ENCODE measurements at places on chromosomes 11 and 22.
A peak's percentile ranks its signal among the peaks of the same experiment; 100 is the strongest.

- DNase-seq: no peak
Measured at GRCh38 chr11:64237484-64237951, 3.1 kb downstream of the VEGFB start.

DNA sequence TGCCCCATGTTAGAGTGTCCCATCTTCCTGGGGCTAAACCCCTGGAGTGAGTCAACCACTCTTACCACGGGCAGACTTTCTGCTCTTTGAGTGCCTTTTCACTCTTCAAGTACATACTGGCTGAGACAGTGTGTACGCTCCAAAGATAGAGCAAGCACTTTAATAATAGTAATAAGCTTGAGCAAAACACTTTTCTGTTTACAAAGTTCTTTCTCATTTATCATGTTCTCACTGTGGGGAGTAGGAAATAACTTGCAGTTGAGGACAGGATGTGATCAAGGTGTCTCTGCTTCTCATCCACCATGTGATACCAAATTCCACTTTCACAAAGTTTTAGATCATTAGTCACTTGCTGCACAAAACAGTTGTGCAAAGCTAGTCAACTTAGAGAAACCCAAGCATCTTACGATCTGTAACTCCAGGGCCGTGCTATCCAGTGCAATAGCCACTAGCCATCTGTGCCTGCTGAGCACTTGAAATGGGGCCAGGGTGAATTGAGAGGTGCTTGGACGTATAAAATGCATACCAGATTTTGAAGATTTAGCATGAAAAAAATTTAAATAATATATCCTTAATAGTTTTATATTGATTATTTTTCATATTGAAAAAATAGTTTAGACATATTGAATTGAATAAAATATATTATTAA is 135.3 kb downstream of the KIF18A start:
- DNase-seq: no peak

GRCh38 chr11:14179116-14179820 is 179.7 kb downstream of the RRAS2 start:
- no peak for DNase-seq

GRCh38 chr11:10669258-10670033 is 24.1 kb downstream of the IRAG1 start:
- DNase-seq: no peak

DNA sequence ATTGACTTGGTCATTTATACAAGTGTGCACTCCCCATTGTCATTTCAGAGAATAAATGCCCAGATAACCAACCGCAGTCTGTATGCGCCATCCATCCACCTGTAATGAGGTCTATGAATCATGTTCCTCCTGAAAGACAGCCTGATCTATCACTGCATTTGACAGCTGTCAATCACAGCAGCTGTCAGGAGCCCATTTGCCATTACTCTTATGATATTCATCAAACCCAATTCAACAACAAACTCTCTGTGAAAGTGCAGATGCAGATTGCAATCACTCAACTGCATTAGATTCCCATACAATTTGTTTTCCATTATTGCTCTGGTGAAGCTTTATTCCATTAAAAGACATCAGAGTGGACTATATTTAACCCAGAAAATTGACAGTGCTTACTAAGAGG is 586.9 kb upstream of the KIRREL3 start:
- no peak for DNase-seq

- DNase-seq: peak; percentile 22
Measured at GRCh38 chr11:8070417-8071115, 10.4 kb upstream of the TUB start.
